ENCODE measurements at places on chromosomes 1 and 21. TPM values are rescaled to one million over a fixed set of nuclear protein-coding genes. Genes with fewer than 3 reads are reported as not detected.

The LCE2C gene
- not detected for polyA plus RNA-seq

The ADGRL4 gene
- 16.8 TPM for polyA plus RNA-seq

The CD34 gene
- polyA plus RNA-seq: 69.4 TPM

The C4BPA gene
- polyA plus RNA-seq: not detected

DNA sequence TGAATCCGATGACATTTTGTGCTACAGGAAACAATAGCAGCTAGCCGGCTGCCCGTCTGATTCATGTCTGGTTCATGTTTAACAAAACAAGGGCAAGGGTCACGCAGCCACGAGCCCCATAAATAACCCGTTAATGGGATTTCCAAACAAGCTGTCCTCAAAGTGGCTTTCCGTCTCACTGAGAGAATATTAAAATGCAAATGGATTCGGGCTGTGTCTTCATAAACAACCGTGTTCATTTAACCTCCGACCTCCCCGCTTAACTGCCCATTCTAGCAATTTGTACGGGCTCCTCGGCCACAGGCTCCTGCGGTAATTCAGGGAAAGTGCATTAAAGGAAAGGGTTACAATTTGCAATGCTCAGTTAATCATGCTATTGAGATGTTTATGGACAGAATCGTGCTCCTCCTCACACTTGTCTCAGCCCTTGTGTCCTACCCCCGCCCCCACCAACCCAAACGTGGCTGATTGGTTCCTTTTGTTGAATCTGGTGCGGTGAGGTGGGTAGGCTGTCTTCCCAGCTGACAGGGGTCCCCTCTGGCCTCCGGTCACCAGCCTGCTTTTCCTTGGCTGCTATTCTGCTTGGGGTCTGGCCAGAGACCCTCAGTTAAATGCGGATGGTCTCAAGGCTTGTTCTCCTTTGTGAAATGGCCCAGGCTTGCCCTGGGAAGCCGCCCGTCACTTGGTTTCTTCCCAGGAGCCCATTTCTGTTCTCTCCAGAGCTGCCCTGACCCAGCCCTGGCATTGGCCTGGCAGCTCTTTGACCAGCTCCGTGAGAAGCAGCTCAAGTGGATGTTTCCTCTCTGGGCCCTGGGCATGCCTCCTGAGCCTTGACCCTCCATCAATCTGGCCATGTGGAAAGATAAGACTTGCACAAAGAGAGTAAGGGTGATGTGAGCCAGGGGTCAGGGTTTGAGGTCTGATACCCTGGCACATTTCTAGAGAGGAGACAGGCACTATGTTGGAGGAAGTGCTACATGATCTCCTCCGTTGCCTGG is 200.7 kb upstream of the POU3F1 start:
- peak; percentile 79 for DNase-seq

- no peak for DNase-seq
These were observed 414.8 kb downstream of the NPHP4 start for GRCh38 chr1:5577255-5578040.

GRCh38 chr1:17339521-17339920 is 31.5 kb downstream of the PADI4 start:
- no peak for DNase-seq

Measured in kidney (tissue), 22 donors.